Prostate gland (tissue), 2 donors: ENCODE measurements at places on chromosomes 7 and 10. TPM values are rescaled to one million over a fixed set of nuclear protein-coding genes. Genes with fewer than 3 reads are reported as not detected.

The ITGA8 gene
- 10.3 TPM for total RNA-seq

The LRIT1 gene
- total RNA-seq, result 1.1 TPM

The ZNF107 gene
- 9.7 TPM for total RNA-seq

The GHITM gene
- 143 TPM for total RNA-seq

The SLC18A3 gene
- not detected for total RNA-seq

DNA sequence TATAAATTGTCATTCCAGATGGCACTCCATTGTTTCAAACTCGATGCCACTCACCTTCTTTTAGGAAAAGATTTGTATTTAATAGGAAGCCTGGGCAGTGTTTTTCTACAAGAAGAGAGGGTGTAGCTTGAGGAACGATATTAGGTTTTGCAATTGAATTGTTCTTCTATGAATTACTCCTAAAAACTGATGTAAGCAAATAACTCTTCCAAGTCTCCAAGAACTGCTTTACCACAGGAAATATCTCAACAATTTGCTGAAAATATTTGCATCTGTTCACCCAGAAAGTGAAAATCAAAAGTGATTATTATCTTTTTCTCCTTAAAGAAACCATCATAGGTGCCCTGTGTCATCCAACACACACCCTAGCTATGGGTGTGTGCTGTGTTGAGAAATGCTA lies 261.3 kb upstream of the MEOX2 start:
- H3K4me1 ChIP-seq, result no peaks in the 10 kb centered on the region
- no peak overlapping the region for H3K4me3 ChIP-seq
- no peak overlapping the region for H3K27ac ChIP-seq
- no peaks in the 10 kb centered on the region for H3K27me3 ChIP-seq

DNA sequence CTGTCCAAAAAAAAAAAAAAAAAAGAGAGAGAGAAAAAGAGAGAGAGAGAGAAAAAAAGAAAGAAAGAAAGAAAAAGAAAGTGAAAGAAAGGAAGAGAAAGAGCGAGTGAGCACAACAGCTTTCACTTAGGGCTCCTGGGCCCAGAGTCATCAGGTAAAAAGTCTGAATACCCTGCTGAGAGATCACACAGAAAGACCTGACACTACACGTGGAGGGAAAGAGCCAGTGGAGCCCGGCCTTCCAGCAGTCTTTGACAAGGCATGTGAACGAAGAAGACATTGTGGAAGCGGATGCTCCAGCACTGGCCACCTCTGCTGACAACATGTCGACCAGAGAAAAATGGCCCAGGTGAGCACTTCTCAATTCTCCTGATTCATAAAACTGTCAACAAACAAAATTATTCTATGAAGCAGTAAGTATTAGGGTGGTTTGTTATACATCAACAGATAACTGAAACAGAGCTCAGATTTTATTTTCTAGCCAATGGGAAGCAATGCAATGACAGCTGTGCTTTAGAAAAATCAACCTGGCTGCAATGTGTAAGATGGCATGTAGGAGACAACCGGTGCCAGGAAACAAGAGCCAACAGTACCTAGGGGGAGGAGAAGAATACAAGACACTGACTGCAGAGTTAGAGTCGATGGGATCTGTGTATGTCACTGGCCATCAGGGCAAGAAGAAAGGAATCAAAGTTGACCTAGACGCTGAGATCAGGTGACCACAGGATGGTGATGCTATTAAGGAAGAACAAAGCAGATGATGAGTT lies 4.4 kb downstream of the RNF216 start:
- H3K36me3 ChIP-seq, result no peaks in the 10 kb centered on the region
- no peak overlapping the region for H3K27ac ChIP-seq
- H3K27me3 ChIP-seq, result no peaks in the 10 kb centered on the region
- H3K4me3 ChIP-seq, result no peak overlapping the region
- no peak for DNase-seq

DNA sequence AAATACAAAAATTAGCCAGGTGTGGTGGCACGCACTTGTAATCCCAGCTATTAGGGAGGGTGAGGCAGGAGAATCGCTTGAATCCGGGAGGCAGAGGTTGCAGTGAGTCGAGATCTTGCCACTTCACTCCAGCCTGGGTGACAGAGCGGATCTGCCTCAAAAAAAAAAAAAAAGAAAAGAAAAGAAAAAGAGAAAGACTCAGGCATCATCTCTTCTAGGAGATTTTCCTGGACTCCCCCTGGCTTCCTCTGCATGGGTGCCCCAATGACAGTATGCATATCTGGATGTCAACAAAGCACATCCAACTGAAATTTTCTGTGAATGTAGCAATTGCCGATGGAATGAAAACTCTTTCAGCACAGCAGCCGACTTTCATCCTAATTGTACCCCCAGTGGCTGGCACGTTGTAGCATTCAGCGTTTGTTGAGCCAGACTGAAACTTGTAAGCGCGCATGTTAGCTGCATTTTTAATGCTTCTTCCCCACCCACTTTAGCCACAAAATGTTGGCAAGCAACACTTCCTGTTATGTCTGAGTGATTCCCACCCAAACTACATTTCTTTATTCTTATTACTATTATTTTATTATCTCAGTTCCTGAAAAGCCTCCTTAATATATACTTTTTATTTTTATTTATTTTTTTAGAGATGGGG lies 70.2 kb downstream of the PRTFDC1 start:
- no peak overlapping the region for H3K27ac ChIP-seq
- H3K27me3 ChIP-seq, result no peaks in the 10 kb centered on the region
- H3K4me3 ChIP-seq, result no peak overlapping the region
- DNase-seq, result no peak

- H3K27ac ChIP-seq, result no peak overlapping the region
- H3K4me3 ChIP-seq, result no peak overlapping the region
- H3K4me1 ChIP-seq, result no peaks in the 10 kb centered on the region
- no peaks in the 10 kb centered on the region for H3K36me3 ChIP-seq
Measured at GRCh38 chr7:36272567-36273269, 116.9 kb upstream of the ANLN start.

DNA sequence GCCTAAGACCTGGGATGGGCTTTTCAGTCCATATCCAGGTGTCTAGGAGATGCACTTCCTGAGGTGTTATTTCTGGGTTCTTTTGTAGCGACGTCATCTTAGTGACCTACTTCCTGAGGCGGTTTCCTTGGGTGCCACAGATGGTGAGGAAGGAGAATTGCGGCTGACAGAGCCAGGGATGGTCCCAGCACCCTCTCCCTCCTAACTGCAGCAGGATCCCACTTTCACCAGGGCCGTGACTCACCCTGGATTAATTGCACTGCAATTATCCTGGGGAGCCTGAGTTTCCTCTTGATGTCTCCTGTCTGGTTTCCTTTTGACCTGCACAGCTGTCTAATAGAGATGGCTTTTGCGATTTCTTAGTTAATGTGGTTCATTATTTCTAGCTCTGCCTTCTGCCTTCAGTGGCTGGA lies 271.7 kb downstream of the TCF7L2 start:
- DNase-seq, result no peak
- H3K27me3 ChIP-seq, result no peaks in the 10 kb centered on the region
- H3K27ac ChIP-seq, result no peak overlapping the region
- no peak overlapping the region for H3K4me3 ChIP-seq
- H3K36me3 ChIP-seq, result no peaks in the 10 kb centered on the region

- H3K27ac ChIP-seq, result no peak overlapping the region
- no peaks in the 10 kb centered on the region for H3K4me1 ChIP-seq
- no peaks in the 10 kb centered on the region for H3K36me3 ChIP-seq
- H3K27me3 ChIP-seq, result no peaks in the 10 kb centered on the region
- DNase-seq, result no peak
- H3K4me3 ChIP-seq, result no peak overlapping the region
Measured at GRCh38 chr10:59435707-59436106, 73.4 kb upstream of the FAM13C start.

DNA sequence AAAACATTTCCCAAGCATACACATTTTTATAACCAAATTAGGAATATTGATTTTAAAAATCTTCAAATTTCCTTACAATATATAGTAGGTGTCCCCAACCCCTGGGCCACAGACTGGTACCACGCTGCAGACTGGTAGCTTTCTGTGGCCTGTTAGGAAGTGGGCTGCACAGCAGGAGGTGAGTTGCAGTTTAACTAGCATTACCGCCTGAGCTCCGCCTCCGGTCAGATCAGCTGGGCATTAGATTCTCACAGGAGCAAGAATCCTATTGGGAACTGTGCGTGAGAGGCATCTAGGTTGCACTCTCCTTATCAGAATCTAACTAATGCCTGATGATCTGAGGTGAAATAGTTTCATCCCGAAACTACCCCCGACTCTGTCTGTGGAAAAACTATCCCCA lies 62.1 kb downstream of the ZWINT start:
- H3K4me1 ChIP-seq, result no peaks in the 10 kb centered on the region
- no peak for DNase-seq
- H3K4me3 ChIP-seq, result no peak overlapping the region
- H3K27me3 ChIP-seq, result no peaks in the 10 kb centered on the region
- H3K36me3 ChIP-seq, result no peaks in the 10 kb centered on the region
- H3K27ac ChIP-seq, result no peak overlapping the region

- no peak overlapping the region for H3K4me3 ChIP-seq
- no peak overlapping the region for H3K27ac ChIP-seq
- no peak for DNase-seq
- H3K27me3 ChIP-seq, result no peaks in the 10 kb centered on the region
- no peaks in the 10 kb centered on the region for H3K36me3 ChIP-seq
Measured at GRCh38 chr7:134701272-134701671, 54.6 kb downstream of the BPGM start.

DNA sequence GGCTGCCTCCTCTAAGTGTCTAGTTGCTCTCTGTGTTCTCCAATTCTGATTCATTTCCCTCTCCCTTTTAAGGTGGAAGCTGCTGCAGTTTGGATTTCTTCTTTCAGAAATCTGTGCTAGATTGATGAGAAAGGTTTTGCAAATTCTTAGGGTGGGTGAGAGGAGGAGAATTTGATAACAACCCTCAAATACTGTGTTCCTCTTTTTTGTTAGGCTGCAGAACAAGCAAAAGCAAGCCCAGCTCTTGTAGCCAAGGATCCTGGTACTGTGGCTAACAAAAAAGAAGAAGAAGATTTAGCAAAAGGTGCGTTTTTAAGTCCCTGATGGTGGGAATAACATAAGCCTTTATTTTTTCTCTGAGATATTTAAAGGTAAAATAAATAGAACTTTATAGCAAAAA lies 49.1 kb downstream of the STAM start:
- H3K36me3 ChIP-seq, result no peaks in the 10 kb centered on the region
- H3K27me3 ChIP-seq, result no peaks in the 10 kb centered on the region
- H3K4me1 ChIP-seq, result no peaks in the 10 kb centered on the region

- H3K27ac ChIP-seq, result no peak overlapping the region
- no peaks in the 10 kb centered on the region for H3K36me3 ChIP-seq
- no peak overlapping the region for H3K4me3 ChIP-seq
- no peaks in the 10 kb centered on the region for H3K4me1 ChIP-seq
- H3K27me3 ChIP-seq, result no peaks in the 10 kb centered on the region
Measured at GRCh38 chr10:128507066-128507465, 380.8 kb upstream of the MKI67 start.

DNA sequence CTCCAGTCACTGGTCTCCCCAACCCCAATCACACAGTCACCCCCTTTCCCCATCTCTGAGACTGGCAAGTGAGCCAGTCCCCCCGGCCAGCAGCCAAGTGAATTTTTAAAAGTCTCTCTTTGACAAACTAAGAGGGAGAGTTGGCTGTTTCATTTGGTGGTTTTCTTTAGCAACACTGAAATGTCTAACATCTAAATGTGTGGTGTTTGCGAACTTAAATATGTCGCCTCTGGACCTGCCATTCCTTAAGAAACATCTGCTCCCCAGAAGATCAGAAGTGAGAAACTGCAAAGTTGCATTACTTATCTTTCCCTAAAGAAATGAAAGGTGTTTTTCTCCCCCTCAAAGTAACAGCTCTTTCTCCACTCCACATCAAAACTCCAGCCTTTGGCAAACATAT lies 34.7 kb upstream of the PLXNA4 start:
- no peak for DNase-seq
- H3K4me3 ChIP-seq, result no peak overlapping the region
- H3K27me3 ChIP-seq, result no peaks in the 10 kb centered on the region
- H3K36me3 ChIP-seq, result no peaks in the 10 kb centered on the region
- no peaks in the 10 kb centered on the region for H3K4me1 ChIP-seq
- H3K27ac ChIP-seq, result no peak overlapping the region

GRCh38 chr7:19957664-19958063 lies 184.2 kb upstream of the TMEM196 start:
- H3K36me3 ChIP-seq, result no peaks in the 10 kb centered on the region
- H3K4me1 ChIP-seq, result no peaks in the 10 kb centered on the region
- H3K4me3 ChIP-seq, result no peak overlapping the region
- DNase-seq, result no peak
- no peak overlapping the region for H3K27ac ChIP-seq

DNA sequence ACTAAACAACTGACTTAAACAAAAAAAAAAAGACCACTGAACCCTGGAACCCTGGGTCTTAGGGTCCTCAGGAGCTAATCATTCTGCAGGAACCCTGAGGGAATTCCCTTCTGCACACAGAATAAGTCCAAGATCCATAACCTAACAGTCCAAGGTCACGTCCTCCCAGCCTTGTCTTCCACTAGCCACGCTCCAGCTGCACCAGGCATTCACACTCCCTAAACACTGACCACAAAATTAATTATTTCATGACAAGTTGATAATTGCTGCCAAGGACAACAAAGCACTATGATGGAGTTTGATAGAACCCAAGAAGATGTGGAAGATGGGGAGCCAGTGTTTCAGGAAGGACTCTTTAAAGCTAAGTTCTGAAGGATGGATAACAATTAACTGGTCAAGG lies 130.6 kb downstream of the SH3PXD2A start:
- H3K36me3 ChIP-seq, result no peaks in the 10 kb centered on the region
- H3K4me1 ChIP-seq, result no peaks in the 10 kb centered on the region
- H3K27ac ChIP-seq, result no peak overlapping the region
- no peak for DNase-seq
- H3K4me3 ChIP-seq, result no peak overlapping the region

DNA sequence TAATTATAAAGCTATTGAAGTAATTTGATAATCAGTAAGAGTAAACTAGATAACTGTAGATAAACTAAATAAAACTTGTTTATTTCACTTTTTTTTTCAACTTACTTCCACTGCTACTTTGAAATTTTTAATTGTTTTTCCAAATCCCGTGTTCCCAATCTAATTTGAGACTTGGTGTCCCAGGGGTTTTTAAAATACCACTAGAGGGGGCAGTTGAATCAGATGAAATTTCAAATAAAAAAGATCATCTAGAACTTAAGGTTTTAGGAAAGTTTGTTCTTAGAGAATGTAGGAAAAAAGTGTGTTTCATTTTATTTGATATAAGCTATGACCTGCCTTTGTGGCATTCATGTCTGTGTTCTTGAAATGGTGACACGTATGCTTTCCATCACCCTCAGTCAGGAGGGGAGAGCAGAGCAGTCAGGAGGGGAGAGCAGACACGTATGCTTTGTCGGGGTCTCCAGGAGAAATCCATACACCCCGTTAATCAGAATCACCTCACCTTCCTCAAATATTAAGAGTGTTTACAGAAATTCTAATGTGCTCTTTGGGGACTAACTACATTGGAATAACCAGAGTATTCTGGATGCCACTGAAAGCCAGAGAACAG lies 49.9 kb downstream of the C10orf67 start:
- H3K4me1 ChIP-seq, result no peaks in the 10 kb centered on the region
- no peaks in the 10 kb centered on the region for H3K27me3 ChIP-seq
- DNase-seq, result no peak
- H3K36me3 ChIP-seq, result no peaks in the 10 kb centered on the region

- H3K27me3 ChIP-seq, result no peaks in the 10 kb centered on the region
- no peaks in the 10 kb centered on the region for H3K4me1 ChIP-seq
- H3K27ac ChIP-seq, result no peak overlapping the region
- H3K36me3 ChIP-seq, result no peaks in the 10 kb centered on the region
Measured at GRCh38 chr10:59814878-59815277, 61.6 kb upstream of the MRLN start.
